ENCODE measurements at places on chromosomes 3 and 15.

GRCh38 chr15:66840615-66841390, 138.8 kb downstream of the SMAD6 start:
- DNase-seq: no peak
- H3K27ac ChIP-seq: no peak overlapping the region
- H3K27me3 ChIP-seq: no peaks in the 10 kb centered on the region

DNA sequence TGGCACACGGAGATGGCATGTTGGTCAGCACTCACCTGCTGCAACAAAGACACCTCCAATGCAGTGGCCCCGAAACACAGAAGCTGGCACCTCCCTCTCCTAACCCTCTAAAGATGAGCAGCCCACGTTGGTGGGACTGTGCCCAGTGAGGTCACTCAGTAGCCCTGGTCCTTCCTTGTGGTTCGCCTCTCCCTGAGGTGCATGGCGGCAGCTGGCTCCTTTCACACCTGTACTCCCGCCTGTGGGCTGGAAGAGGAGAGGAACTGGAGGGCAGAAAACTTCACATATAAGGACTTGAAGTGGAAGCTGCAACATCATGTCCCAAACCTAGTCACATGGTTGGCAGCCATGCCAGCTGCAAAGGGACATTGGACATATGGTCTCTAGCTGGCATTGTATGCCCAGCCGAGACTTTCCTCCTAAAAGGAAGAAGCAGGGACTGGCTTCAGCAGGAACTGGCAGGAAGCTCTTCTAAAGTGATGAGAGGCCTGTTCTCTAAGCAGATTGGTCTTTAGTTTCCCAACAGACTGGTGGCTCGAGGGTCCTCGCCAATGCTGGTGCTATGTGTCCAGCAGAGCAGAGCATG, 10.8 kb upstream of the C3orf22 start:
- H3K4me1 ChIP-seq: peaks cover 5% of the 10 kb centered on the region
- H3K36me3 ChIP-seq: no peaks in the 10 kb centered on the region
- no peaks in the 10 kb centered on the region for H3K27me3 ChIP-seq
- no peak overlapping the region for H3K4me3 ChIP-seq
- no peak overlapping the region for H3K27ac ChIP-seq
- no peak for DNase-seq

- DNase-seq: no peak
- H3K27me3 ChIP-seq: peaks cover 16% of the 10 kb centered on the region
- H3K4me1 ChIP-seq: peaks cover 16% of the 10 kb centered on the region
Measured at GRCh38 chr15:41886741-41887140, 7.1 kb downstream of the SPTBN5 start.

- no peaks in the 10 kb centered on the region for H3K36me3 ChIP-seq
- no peak for DNase-seq
- no peak overlapping the region for H3K27ac ChIP-seq
Measured at GRCh38 chr3:174438501-174439145, 420.5 kb upstream of the NAALADL2 start.

- no peak for DNase-seq
- no peak overlapping the region for H3K4me3 ChIP-seq
- no peaks in the 10 kb centered on the region for H3K36me3 ChIP-seq
- no peaks in the 10 kb centered on the region for H3K27me3 ChIP-seq
- H3K4me1 ChIP-seq: no peaks in the 10 kb centered on the region
- H3K27ac ChIP-seq: no peak overlapping the region
Measured at GRCh38 chr3:32437896-32438295, 46.2 kb downstream of the CMTM7 start.

DNA sequence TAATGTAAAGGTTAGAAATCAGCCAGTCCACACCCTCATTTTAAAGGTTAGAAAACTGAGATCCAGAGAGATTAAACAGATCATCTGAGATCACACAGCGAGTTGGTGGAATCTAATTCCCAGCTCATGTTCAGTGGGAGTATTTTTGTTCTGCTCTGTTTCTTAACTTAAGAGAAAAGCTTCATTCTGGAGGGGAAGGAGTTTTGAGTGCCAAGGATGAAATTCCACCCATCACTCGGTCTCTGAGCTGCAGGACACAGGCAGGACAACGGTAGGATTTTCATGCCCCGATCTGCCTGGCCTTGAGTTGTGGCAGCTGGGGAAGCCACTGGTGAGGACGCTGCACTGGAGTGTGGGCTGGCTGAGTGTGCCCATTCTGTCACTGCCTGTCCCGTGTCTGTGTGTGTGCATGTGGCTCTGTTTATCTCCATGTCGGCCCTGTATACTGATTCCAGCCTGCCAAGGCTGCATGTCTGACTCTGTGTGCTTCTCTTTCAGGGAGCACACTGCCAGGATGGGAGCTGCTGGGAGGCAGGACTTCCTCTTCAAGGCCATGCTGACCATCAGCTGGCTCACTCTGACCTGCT, 94.3 kb downstream of the CEMIP start:
- H3K27me3 ChIP-seq: peaks cover 9% of the 10 kb centered on the region
- no peak overlapping the region for H3K27ac ChIP-seq
- no peak for DNase-seq
- no peaks in the 10 kb centered on the region for H3K4me1 ChIP-seq
- H3K4me3 ChIP-seq: no peak overlapping the region
- no peaks in the 10 kb centered on the region for H3K36me3 ChIP-seq

GRCh38 chr3:10361375-10361774, 40.5 kb upstream of the SEC13 start:
- no peaks in the 10 kb centered on the region for H3K27me3 ChIP-seq
- no peak overlapping the region for H3K27ac ChIP-seq
- no peak overlapping the region for H3K4me3 ChIP-seq
- no peaks in the 10 kb centered on the region for H3K4me1 ChIP-seq
- no peaks in the 10 kb centered on the region for H3K36me3 ChIP-seq

GRCh38 chr3:124014366-124014942, 22.5 kb upstream of the ROPN1 start:
- H3K27ac ChIP-seq: no peak overlapping the region
- no peaks in the 10 kb centered on the region for H3K4me1 ChIP-seq
- H3K27me3 ChIP-seq: peaks cover 35% of the 10 kb centered on the region
- no peak overlapping the region for H3K4me3 ChIP-seq
- no peak for DNase-seq

DNA sequence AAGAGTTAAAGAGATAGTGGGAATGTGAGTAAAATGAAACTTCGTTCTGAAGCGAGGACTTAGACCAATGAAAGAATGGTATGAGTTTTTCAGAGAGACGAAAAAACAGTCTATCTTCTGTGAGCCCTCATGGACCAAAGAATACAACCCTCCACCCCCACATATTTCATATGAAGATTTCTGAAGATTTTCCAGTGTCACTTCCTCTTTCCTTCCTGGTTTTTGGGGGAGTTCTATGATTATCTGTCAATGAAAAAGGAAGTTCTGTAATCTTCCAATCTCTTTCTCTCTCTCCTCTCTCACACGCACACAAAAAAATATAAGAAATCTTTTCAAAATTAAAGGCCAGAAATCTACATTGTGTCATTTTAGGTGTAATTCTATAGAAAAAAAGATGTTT, 27.7 kb downstream of the CMSS1 start:
- no peak for DNase-seq
- H3K36me3 ChIP-seq: no peaks in the 10 kb centered on the region
- H3K4me1 ChIP-seq: no peaks in the 10 kb centered on the region
- no peaks in the 10 kb centered on the region for H3K27me3 ChIP-seq
- H3K27ac ChIP-seq: no peak overlapping the region
- H3K4me3 ChIP-seq: no peak overlapping the region

GRCh38 chr3:195212033-195212748, 58.8 kb downstream of the XXYLT1 start:
- peaks cover 13% of the 10 kb centered on the region for H3K36me3 ChIP-seq
- DNase-seq: no peak
- no peaks in the 10 kb centered on the region for H3K27me3 ChIP-seq
- peaks cover 16% of the 10 kb centered on the region for H3K4me1 ChIP-seq
- H3K4me3 ChIP-seq: no peak overlapping the region

DNA sequence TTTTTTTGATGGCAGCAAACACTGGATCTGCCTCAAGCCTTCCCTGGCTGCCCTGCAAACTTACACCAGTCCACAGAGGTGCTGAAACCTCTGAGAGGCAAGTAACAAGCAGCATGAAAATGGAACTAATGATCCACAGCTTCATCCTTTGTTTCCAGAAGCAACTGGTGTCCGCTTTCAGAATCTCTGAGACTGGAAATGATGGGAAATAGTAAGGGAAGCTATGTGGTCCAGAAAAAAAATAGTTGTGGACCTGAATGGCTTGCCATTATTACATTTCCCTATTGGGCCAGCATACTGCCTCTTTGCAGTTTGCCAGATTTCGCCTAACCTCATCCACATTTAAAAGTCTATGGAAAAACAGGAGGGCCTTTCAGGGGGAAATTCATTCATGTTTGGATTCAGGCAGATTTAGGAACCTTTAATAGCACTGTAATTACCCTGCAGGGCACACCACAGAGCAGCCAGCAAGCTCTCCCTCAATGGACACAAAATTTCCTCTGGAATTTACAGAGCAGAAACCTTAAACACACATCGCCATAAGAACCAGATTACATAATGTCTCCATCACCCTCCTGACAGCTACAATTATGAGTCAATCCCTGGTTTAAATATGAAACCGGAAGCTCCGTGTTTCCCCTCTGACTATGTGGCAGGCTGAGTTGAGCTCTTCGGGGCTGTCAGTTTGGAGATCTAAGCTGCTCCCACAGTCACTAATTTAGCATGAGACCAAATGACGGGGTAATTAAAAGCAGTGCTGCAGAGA, 134.4 kb downstream of the TMCO5A start:
- peaks cover 16% of the 10 kb centered on the region for H3K4me1 ChIP-seq
- no peaks in the 10 kb centered on the region for H3K36me3 ChIP-seq
- H3K27ac ChIP-seq: peak overlapping the region; percentile 92
- no peaks in the 10 kb centered on the region for H3K27me3 ChIP-seq

DNA sequence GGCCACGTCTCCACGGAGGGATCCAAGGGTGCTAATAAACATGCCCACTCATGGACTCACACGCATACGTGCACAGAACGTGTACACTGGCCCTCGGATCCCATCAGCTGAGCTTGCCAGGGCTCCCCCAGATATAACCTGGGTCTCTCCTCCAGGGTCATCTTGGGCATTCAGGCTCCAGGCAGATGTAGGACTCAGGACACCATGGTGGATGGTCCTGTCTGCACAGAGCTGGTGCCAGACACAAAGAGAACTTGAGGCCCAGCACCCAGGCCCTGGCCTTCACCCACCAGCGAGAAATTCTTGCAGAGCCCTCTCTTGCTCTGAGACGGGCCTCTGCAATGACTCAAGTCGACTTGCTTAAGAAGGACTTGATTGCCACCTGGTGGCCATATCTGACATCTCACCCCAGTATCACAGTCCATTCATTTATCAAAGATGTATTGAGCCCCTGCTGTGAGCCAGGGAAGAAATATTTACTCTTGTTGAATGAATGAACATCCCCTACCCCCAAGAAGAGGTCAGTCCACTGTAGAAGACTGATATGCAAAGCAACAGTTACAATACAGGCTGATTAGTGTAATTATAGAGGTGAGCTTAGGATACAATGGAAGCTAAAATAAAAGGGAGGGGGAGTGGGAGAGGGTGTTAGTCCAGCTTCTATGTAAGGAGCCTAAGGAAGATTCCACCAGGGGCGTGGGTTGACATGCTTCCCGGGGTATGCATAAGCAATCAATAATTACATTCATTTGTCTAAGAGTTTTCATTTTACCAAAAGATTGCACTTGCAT, 34.2 kb upstream of the VPS8 start:
- H3K36me3 ChIP-seq: no peaks in the 10 kb centered on the region
- H3K27me3 ChIP-seq: no peaks in the 10 kb centered on the region
- H3K4me1 ChIP-seq: peaks cover 7% of the 10 kb centered on the region
- H3K27ac ChIP-seq: no peak overlapping the region
- peak; percentile 95 for DNase-seq

DNA sequence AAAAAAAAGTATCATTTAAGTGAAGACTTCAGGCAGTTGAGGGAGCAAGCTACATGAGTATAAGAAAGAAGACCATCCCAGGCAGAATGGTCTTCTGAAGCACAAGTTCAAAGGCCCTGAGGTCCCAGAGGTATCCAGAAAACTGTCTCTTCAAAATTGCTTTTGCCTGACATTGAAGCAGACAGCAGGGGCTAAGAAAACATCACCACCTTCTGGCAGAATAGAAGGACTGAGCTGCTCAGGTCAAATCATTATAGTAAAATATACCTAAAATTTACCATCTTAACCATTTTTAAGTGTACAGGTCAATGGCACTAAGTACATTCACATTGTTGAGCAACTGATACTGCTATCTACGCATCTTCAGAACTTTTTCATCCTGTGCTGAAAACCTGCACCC, 16.4 kb downstream of the GPR160 start:
- no peaks in the 10 kb centered on the region for H3K4me1 ChIP-seq
- H3K27ac ChIP-seq: no peak overlapping the region
- no peak for DNase-seq
- no peaks in the 10 kb centered on the region for H3K27me3 ChIP-seq

DNA sequence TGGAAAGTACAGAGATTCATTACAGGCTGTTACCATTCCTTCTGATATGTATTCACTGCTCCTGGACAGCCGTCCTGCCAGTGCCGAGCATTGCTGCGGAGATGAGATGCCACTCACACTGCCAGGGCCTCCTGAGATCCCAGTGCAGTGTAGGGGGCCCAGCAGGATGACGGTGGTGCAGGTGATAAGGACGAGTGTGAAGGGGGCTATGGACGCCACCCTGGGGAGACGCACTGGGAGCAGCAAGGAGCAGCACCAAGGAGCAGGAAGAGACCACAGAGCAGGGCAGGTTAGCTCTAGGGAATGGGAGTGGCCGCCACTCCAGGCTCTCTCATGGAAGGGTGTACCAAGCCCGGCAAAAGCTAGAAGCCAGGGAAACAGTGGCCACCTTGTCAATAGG, 4.0 kb upstream of the KLF15 start:
- no peaks in the 10 kb centered on the region for H3K36me3 ChIP-seq
- no peak overlapping the region for H3K4me3 ChIP-seq
- DNase-seq: no peak
- peaks cover 8% of the 10 kb centered on the region for H3K27me3 ChIP-seq

DNA sequence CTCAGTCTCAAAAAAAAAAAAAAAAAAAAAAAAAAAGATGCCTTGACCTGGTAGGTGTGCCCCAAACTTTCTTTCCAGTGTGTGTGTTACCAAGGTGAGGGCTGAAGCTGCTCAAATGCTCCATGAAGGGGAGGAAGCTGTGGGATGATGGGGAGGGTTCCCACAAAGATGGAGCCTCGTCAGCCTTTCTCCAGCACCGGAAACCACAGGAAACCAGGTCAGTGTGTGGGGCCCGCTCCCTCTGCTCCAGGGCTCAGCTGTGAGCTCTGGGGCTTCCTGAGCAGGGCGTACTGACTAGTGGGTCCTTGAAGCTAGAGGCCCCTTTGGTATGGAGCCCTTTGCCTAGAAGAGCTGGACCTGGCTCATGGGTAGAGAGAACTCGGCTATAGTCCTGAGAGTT, 681 bp upstream of the IL17RE start:
- H3K4me3 ChIP-seq: no peak overlapping the region
- H3K27ac ChIP-seq: no peak overlapping the region
- no peaks in the 10 kb centered on the region for H3K27me3 ChIP-seq
- H3K36me3 ChIP-seq: no peaks in the 10 kb centered on the region
- DNase-seq: no peak

DNA sequence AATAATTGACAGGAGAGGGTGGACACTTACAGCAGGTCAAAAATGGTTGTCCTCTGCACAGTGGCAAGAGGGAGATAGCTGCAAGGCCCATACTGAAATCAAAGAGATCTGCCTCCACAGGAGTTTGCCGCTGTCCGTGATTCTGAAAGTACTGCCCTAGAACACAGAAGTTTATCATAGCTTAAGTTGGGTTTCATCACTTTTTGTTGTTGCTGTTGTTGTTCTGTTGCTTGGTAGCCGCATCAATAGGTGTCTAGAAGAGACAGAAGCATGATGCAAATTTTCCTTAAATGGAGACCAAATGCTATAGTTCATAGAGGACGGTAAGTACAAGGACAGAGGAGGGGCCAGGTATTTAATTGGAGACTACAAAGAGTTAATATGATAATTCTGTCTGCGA, 120.0 kb upstream of the MRPL3 start:
- no peaks in the 10 kb centered on the region for H3K27me3 ChIP-seq
- no peak overlapping the region for H3K27ac ChIP-seq
- H3K4me1 ChIP-seq: peaks cover 5% of the 10 kb centered on the region
- DNase-seq: no peak
- no peak overlapping the region for H3K4me3 ChIP-seq
- no peaks in the 10 kb centered on the region for H3K36me3 ChIP-seq

Data from endodermal cell (in vitro differentiated cells).